ENCODE measurements at places on chromosomes 7 and 10.
A peak's percentile ranks its signal among the peaks of the same experiment; 100 is the strongest.

- DNase-seq = no peak
Measured at GRCh38 chr7:37831244-37831643, 17.2 kb upstream of the NME8 start.

DNA sequence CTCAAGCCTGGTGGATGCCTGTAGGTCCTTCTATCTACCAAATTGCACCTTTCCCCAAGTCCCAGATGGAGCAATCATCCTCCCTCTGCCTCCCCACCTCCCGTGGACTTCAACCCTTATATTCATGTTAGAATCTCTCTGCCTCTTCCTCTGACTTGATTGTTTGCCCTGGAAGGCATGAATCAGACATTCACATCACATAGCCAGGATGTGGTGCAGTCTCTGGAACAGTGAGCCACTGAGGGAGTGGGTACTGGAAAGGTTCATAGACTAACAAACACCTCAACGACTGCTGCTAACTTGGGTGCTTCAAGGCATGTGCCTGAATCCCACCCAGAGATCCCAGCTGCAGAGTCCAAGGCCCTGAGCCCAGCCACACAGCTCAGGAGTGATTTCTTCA lies 494.0 kb downstream of the TNS3 start:
- DNase-seq = no peak

DNA sequence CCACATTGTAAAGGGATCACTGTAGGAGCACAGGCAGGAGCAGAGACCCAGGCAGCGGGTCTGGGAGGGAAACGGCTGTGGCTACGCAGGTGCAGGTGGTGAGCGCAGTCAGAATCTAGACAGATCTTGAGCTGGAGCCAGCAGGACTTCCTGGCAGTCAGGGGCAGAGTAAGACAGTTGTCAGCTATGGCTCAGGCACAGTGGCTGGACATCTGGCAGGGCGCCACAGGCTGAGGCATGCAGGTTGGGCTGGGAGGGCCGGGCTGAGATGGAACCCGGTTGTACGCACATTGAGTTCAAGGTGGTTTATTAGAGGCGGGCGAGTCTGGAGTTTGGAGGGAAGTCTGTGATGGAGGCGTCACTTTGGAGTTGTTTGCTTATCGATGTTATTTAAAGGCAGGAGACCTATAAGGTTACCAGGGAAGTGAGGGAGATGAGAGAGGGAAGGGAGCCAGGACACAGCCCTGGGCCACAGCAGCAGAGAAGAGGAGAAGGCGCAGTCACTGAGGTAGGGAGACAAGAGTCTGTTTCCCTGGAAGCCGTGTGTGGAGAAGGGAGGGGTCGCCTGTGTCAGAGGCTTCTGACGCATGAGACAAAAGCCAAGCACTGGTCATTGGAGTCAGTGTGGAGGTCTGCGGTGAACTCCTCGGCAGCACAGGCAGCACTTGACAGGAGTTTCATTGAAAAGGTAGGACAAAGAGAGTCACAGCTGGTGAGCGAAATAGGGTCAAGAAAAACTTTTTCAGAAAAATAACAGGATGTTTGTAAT lies 73.8 kb downstream of the LANCL2 start:
- DNase-seq = no peak

DNA sequence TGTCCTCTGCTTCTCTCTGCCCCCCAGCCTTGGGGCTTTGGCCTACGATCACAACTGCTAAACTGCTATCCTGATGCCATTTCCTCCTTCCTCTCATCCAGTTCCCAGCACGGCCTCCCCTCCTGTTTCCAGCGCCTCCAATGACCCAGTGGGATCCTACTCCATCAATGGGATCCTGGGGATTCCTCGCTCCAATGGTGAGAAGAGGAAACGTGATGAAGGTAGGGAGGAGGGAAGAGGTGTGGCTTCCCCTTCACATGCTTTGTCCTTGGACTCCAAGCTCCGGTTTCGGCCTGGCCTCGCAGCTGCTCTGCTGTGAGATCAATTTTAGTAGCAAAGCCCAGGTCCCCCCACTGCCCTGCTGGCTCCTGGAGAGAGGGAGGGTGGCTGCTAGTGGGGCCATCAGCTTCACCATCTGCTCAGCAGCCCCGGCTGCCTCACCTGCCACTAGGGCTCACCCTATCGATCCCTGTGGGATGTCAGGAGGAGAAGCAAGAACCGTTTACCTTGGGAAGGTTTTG lies 35.8 kb downstream of the PAX2 start:
- DNase-seq = no peak

DNA sequence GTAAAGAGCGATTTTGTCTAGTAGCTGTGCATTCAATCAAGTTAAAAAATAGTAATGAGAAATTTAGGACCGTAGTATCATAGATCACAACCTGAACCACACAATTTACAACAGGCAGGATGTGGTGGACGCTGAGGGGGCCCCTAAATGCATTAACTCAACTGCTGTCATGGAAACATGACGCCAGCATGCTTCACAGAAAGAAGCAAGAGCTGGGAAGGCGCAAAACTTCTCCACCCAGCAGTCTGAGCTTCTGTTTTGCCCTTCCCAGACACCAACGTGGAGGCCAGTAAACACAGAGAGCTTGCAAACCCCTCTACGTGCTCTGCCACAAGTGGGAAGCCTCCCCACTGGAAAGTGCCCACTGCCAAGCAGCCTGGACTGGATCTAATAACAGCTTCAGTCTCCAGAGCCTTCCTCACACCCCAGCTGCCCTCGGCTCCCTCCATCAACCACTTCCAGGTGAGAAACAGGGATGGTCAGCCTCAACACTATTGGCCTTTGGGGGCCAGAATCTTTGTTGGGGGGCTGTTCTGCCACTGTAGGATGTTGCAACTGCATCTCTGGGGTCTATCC lies 151.8 kb downstream of the SFMBT2 start:
- peak; percentile 51 for DNase-seq

All from stimulated activated CD4-positive, alpha-beta T cell treated with anti-CD3 and anti-CD28 coated beads, TNF-alpha, amount 100 ng/mL, for 24 hours (primary cell).